ENCODE measurements at places on chromosomes 2 and 18.

DNA sequence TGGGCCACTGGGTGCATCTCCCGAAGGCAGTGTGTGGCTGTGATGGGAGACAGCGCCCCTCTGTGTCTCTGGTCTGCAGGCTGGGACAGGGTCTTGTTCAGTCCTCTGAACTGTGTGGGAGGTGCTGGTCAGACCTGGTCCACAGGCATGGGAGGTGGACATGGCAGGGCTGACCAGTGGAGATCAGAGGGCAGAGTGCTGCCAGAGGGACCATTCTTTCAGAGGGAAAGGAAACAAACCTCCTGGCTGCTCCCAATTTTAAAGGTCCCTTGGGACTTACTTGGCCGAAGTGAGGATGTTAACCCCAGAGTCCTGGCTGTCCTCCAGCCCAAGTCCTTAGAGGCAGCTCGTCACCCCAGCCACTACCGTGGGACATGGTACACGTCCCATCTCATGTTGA, 4.0 kb downstream of the CAPN13 start:
- DNase-seq = no peak

DNA sequence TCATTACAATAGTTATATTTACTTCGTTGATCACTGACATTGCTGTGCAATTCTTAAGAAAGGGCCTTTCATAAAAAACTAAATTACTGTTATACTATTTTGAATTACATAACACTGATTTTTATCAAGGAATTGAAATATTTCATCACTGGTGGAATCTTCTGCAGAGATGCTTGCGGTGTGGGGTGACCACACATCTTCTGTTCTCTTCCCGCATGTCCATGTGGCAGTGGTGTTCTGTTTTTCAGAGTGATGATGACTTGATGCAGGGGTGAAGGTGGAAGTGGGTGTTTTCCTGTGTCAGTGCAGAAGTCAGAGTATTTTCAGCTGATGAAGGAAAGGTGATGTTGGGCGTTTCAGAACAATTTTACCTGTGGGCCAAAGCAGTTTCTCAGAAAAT, 7.0 kb downstream of the CNDP2 start:
- DNase-seq = no peak

GRCh38 chr2:98921062-98921461, 15.0 kb downstream of the CRACDL start:
- no peak for DNase-seq

GRCh38 chr2:239745386-239746227, 279.5 kb downstream of the NDUFA10 start:
- DNase-seq = no peak

DNA sequence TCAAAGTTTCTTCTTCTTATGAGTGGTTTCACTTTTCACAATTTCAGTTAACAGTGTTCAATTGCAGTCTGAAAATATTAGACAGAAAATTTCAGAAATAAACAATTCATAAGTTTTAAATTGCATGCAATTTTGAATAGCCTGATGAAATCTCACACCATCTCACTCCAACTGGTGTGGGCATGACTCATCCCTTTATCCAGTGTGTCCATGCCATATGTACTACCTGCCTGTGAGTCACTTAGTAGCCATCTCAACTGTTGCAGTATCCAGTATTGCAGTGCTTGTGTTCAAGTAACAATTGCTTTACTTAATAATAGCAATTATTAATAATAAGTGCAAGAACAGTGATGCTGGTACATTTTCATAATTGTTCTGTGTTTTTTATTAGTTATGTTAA, 1202.5 kb downstream of the DSC3 start:
- no peak for DNase-seq

- no peak for DNase-seq
These were observed 9.2 kb upstream of the IL1A start for GRCh38 chr2:112793449-112793978.

DNA sequence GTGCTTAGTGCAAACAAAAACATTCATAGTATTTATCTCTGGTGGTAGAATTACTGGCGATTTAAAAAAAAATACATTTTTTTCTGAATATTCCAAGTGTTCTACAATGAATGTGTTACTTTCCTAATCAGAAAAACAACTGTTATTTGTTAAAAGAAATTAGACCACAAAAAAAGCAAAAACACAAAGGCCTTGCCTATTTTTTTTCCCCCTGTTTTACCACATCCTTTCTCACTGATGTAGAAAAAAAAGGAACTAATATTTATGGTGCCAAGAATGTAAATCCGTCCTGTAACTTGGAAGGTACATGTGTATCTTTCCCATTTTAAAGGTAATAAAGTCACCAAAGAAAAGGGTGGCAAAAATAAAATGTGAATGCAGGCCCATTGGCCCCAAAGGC, 28.4 kb upstream of the MGAT4A start:
- no peak for DNase-seq

DNA sequence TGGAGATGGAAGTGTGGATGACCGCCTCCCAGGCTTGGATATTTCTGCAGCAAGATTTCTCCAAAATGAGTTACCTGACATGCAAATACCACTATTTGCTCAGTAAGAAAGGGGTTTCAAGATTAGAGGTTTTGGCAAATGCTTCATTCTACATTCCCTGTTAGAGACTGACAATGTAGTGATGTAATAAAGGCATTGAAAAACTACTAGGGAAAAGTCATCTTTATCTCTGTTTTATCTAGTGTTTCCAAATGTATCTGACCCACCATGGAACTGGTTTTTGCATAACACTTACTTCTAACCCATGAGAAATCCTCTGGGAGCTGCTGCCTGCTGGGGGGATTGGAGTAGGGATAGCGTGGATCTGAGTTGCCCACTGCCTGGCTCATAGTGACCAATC, 33.0 kb upstream of the NTSR2 start:
- DNase-seq = no peak

DNA sequence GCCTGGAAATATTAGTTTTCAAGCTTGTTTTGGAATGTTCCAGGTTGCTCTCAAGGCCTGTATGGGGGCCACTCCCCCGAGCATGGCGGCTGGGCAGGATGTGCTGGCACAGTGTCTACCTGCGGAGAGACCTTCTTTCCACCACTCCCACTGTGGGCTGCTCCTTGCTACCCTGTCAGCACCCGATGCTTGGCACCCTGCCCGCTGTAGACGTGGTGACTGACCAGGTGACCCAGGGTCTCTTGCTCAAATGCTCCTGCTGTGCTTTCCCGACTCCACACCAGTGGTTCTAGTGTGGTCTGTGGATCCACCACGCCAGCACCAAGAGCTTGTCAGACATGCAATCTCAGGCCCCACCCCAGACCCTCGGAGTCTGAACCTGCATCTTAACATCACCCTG, 213.3 kb downstream of the SH3BP4 start:
- no peak for DNase-seq

GRCh38 chr2:229287823-229288222, 16.7 kb upstream of the PID1 start:
- DNase-seq = no peak

DNA sequence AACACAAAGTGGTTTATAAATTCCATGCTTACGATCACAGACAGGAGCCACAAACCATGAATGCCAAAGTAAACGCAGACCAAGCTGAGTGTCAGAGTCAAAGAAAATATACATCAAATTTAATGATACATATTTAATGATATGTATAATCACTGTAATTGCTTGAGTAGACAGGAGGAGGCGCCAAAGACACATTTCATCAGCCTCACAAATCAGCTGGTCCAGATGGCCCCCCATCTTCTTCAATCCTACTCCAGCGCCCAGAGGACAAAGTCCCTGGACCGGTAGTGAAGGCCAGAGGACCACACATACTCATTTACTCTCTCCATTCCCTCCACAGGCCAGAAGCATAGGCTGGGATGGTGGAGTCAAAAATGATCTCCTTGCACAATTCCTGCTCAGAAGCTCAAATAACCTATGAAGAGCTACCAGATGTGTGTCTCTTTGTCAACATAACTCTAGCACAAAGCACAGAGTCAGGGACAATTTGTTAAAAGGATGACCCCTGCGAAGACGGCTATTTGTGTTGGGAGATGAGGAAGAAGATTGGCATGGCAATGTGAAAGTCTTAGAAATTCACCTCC, 149.3 kb upstream of the PGAP1 start:
- DNase-seq = no peak

GRCh38 chr2:152047824-152048471, 50.9 kb downstream of the CACNB4 start:
- no peak for DNase-seq

- DNase-seq = no peak
These were observed 104.7 kb upstream of the MYO3B start for GRCh38 chr2:170073288-170073687.

DNA sequence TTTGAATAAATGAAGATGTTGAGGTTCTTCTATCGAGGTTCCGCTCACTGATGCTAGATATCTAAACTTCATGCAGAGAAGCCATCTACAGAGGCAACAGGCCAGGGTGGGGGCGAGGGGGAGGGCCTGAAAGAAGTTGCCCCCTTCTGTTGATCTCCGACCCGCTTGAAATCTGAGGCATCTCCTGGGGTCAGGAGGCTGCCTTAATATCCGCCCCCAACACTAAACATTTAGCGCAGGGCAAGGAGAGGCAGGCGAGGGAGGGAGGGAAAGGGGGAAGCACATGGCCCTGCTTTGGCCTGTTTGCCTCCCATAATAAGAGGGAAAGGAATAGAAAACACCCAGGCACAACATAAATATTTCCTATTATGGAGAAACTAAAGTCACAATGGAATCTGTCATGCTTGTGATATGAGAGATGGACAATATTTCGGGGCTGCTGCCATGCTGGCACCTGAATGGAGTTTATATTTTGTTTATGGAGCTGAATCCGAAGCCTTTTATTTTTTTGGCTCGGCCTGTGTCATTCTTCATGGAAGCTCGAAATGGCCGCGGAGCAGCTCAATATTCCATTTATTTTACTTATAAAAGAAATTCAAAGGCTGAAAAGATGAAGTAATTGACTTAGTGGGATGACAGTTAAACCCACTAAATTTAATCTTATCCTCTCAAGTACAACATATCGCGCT, 221.1 kb downstream of the INSIG2 start:
- no peak for DNase-seq

- no peak for DNase-seq
These were observed 201.1 kb upstream of the TWIST2 start for GRCh38 chr2:238646803-238647202.

GRCh38 chr2:237124820-237125219, 39.1 kb downstream of the COPS8 start:
- no peak for DNase-seq

DNA sequence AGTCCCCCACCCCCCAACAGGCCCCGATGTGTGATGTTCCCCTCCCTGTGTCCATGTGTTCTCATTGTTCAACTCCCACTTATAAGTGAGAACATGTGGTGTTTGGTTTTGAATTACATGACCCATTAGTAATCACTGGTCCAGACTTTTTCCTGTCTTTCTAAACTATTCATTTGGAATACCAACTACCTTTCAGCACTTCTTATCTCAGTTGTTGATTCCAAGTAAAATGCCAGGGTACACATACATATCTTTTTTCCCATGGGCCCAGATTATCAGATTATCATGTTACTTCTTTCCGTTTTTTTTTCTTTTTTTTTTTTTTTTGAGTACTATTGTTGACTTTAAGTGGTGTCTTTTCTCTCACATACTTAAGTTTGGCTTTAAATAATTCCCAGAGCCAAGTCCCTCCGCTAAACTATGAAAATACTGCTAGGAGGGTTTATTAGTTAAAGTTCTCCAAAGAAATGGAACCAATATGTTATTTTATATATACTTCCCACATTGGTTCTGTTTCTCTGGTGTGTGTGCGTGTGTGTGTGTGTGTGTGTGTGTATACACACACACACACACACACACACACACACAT, 389.3 kb downstream of the IRS1 start:
- no peak for DNase-seq
